Cortex of kidney (tissue), 1 donor: ENCODE measurements at places on chromosomes 4 and X.

DNA sequence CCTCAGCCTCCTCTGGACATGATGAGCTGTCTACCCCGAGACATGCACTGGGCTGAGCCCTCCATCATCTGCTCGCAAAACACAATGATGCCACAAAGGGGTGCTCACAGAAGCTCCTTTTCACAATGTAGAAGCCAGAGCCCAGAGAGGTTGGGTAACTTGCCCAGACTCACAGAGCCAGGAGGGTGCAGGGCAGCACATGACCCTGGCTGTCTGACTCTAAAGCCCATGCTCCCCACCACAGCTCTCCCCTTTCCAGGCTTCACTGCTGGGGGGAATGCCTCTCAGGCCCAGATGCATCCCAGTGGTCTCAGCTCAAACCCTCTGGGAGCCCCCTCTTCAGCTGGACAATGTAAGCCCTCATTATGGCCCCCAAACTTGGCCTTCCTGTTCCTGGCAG is 98.4 kb upstream of the AFAP1 start:
- no peak for DNase-seq

- no peak for DNase-seq
Measured at GRCh38 chr4:114121221-114121620, 141.8 kb upstream of the ARSJ start.

- no peak for DNase-seq
Measured at GRCh38 chrX:38870361-38870895, 69.2 kb downstream of the MID1IP1 start.

GRCh38 chr4:168719725-168720124 is 222.9 kb downstream of the PALLD start:
- no peak for DNase-seq

DNA sequence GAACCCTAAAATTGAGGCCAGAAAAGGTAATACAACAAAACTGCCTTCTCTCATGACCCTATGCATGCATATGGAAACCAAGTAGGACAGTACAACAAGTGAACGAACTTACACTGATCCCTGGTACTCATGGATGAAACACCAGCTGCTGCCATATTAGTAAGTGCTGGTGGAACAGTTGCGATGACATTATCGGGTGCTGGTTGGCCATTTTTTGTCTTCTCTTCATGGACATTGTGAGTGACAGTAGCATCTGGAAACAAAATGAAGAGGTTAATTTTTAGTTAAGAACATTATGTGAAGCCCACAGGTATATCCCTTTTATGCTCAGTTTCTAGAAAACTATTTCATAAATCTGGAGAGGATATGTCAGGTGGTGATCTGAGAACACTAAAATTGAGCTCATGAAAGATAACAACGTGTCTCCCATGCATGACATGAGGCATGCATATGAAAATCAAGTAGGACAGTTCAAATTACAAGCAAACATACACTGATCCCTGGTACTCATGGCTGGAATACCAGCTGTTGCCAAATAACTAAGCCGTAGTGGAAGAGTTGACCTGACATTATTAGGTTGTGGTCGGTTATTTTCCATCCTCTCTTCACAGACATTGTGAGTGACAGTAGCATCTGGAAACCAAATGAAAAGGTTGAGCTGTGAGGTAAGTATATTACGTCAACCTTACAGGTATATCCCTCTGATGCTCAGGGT is 74.2 kb upstream of the CT45A1 start:
- DNase-seq = no peak

DNA sequence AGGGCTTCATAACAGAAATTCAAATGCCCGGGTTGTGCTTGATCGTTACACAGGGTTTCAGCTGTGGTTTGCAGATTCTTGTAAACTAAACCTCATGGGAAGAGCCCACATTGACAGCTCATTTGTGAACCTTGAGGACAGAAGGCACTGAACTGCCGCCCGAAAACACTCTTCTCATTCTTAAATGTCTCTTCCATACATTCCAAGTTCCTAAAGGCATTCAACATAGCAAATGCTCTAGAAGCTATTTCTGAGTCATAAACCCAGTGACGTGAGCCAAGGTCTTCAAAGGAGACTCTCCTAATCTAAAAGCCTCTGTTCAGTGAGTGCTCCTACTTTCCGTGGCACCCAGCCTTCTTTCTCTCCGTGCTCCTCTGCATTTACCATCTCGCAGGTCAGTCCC is 737.8 kb upstream of the FRG1 start:
- DNase-seq = no peak

DNA sequence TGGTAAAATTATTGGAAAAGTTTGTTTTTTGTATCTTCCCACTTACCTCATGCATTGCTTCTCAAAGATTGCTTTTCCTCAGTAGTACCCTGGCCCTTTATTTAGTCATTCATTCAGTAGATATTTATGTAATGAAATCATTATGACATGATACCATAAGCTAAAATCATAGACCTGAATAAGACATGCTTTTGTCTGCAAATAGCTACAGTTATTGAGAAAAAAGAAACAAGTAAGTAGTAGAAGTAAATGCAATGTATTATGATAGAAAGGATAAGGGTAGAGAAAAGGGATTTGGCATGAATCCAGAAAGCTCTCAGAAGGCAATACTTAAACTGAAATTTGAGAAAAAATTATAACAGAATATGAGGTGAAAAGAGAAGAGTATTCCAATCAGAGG is 352.5 kb downstream of the GPM6A start:
- DNase-seq = no peak
